Inflammatory macrophage (primary cell): ENCODE measurements at places on chromosomes 1 and 21.

DNA sequence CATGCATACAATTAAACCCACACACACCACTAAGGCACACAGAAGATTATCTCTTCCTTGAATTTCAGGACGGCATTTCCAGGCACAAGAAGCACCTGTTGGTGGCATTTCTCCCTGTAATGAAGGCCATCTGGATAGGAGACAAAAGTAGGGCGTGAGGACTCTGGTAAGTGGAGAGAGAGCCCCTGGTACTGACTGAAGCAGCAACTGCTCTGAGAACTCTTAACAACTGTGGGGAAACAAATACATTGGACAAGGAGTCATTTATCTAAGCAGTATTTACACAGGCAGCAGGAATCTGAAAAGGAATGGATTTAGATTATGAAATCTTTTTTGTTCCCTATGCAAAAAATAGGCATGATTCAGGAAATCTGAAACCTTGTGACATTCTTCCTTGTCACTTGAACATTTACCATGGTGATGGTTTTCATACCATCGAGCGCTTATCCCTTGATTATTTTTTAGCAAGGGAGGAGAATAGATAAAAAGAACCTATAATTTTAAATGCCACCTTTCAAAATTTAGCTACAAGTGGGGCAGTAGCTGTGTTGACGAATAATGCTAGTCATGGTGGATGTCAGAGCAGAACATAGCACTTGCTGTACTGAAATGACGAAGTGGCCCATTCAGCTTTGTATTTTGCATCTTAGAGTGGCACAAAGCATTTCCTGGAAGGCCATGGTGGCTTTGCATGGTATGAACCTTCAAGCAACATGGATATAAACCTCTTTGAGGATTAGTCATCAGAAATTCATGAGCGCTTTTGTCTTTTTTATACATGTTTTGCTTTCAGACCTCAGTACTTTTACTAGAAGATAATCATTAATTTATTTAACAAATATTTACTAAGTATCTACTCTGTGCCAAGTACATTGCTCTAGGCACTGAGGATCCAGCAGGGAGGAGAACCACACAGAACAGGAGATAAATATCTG lies 362.0 kb downstream of the ADGRL2 start:
- no peak for DNase-seq

DNA sequence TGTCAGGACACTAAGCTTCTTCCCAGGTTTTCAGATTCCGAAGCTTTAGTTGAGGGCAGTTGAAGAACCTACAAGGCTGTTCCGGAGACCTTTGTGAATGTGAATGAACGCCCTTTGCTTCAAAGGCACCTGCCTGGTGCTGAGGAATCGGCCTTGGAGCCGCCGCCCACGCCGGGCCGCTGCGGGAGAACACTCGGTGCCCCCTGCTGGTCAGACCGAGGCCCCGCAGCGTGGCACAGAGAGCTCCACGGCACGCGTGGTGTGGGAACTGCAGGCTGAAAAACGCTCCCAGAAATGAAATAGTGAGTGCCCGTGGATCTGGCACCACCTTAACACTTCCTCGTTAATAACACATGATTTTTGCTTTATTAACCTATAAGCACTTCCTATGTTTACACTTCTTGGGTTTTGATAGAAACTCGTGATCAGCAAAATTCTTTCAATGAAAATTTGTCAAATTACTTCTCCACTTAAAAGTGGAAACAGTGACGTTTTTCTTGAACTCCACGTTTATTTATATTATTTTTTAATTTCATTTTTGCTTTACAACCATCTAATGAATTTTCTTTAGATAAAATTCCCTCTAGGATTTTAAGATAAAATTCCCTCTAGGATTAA lies 460.6 kb downstream of the DSCAM start:
- peak; percentile 72 for DNase-seq

DNA sequence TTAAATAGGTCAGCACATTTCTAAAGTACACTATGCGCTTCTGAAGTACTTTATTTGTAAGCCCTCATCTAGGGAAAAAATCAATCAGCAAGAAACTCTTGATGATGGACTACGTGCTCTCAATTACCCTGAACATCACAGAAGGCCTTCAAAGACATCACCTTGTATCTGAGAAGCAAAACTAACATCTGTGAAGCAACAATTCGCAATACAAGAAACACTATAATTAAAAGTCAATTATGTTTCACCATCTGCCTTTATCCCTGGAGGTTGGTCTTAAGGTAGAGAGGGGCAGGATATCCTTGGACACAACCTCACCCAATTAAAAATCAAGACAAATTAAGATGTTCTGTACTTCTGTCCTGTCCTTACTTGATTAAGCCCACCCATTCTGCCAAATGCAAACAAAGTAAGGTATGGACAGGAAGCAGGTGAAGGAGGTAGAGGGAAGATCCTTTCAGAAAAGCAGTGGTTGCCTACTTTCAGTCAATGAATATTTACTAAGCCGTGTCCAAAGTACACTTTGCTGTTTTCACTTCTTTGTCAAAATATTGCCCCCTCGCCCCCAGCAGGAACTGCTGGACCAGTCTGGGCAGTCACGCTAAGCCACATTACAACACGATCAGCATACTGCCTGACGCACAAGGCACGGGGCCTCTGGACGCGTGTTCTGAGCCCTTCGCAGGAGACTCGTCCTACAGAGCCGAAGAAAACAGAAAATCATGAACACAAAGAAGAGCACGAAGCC lies 887 bp downstream of the SLC19A2 start:
- peak; percentile 60 for DNase-seq

- DNase-seq: no peak
Observed at GRCh38 chr21:41477641-41478318, 30.2 kb downstream of the TMPRSS2 start.

GRCh38 chr1:231715816-231716722 lies 89.5 kb downstream of the DISC1 start:
- no peak for DNase-seq

GRCh38 chr1:234710936-234711724 lies 101.2 kb upstream of the IRF2BP2 start:
- DNase-seq: no peak

DNA sequence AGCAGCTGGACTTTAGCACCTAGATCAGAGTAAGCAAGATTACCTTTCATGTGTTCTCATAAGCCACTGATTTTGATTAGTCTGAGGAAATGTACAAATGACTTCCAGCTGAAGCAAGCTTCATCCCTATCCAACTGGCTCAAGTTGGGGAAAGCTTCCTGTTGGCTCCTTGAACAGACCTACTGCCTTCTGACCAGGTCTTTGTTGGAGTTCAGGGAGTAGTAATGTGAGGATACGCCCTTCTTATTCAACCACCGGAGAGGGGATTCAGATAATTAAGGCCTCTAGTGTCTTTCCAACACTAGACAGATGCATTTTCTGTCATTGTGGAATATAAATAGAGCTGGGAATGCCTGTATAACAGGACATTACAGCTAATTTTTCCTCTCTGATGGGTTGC lies 268.9 kb downstream of the TGFB2 start:
- no peak for DNase-seq

DNA sequence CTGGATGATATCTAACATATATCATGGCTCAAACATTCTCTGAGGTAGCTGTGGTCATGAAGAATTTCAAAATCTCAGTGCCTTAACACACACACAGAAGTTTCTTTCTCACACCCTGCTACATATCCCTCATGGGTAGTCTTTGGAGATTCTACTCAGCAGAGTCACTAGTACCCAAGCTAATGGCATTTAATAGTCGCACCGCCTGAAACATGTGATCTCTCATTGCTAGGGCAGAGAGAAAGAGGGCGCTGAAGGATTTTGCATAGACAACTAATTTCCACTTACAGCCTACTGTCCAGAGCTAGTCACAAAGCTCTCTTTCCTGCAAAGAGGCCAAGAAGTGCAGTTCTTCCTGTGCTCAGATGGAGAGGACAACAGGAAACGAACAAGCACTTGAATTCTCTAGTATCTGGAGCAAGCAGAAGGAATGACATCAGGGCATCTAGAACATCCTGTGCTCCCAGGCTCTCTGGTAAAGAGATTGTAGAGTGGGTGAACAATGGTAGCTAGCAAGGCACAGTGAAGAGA lies 183.4 kb upstream of the PTBP2 start:
- DNase-seq: no peak

GRCh38 chr1:52305417-52306226 lies 60.4 kb downstream of the CC2D1B start:
- no peak for DNase-seq

- no peak for DNase-seq
Observed at GRCh38 chr1:19644395-19644680, 227 bp downstream of the NBL1 start.

DNA sequence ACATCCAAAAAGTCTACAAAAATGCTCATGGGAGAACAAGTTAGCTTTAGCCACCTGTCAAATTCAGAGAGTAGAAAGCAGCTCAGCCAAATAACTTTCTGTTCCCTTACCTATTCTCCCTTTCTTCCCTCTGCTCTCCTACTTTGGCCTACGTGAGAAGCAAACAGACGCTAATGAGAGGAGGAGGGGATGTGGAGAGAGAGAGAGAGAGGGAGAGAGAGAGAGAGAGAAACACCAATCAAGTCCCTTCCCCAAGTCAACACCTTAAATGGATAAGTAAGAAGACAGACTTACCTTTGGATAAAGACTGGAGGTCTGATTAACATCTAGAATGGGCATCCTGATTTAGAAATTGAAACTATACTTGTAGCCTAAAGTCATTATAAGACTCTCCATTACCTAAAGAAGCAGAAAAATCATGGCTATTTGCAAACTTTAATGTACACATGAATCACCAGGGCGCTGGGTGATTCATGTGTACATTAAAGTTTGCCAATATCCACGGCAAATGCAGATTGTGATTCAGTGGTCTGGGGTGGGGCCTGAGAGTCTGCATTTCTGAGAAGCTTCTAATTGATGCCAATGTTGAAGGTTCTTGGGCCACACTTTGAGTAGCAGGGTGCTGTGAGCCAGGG lies 13.1 kb upstream of the DUSP12 start:
- peak; percentile 44 for DNase-seq

DNA sequence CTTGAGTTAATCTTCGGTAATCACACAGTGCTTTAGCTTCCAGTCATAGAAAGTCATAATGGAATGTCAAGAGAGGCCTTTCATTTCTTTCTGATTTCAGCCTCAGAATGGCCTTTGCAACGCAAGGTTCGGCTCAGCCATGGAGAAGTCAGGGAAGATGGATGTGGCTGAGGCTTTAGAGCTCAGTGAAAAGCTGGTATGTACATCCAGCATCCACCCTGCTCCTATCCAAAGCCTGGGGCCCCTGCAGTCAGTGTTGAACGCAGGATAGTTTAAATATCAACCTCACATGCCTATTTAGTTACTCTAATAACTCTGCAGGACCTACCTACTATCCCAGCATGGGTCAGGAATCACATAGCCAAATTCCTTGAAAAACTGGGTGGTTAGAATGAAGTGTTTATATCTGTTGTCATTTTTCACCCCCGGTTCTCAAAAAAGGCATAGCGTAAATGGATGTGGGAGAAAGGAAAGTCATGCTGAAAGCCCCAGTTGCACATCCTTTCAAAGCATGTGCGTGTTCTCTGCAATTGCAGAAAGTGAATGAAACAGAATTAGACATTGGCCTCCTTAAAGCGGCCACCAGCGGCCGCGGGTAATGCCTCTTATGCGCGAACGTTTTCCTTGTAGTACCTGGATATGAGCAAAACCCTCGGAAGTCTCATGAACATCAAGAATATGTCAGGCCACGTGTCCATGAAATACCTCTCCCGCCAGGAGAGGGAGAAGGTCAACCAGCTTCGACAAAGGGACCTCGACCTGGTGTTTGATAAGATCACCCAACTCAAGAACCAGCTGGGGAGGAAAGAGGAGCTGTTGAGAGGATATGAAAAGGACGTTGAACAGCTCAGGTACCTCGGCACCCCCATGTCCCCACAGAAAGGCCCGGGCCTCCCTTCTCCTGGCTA lies 28.8 kb upstream of the EFHD2 start:
- no peak for DNase-seq

DNA sequence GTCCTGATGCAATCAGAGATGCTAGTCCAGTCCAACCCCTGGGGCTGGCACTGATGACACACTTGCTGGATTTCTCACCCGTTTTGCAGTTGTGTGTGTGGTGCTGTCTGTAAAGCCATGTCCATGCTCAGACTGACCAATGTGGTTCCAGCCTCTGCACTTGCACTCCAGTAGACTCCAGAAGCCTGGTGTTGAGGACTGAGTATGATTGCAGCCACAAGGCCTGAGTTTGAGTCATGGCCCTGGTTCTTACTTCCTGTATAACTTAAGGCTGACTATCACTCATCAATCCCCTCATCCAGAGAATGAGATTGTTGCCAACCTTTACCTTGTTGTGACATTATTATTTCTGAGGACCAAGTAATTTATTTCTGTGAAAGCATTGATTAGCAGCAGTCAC lies 34.8 kb upstream of the IKBKE start:
- DNase-seq: peak; percentile 31

DNA sequence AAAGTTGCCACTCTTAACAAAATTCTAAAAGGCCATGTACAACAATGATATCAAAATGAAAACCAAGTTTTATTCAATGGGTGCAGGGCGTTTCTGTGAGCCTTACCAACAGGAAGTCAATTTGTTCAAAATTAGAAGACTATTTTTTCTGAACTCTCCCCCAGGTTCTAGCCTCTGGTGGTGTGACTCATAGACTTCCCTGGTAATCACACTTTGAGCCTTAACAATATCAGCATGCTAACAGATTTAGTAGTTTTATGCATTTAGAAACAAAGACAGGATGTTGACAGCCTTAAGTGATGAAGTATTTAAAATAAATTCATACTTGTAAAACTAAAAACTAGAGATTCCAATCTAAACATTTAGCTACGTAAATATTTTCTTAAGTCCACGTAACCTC lies 88.4 kb downstream of the LRRC8C start:
- DNase-seq: peak; percentile 73

GRCh38 chr1:26994787-26995517 lies 1.5 kb downstream of the TRNP1 start:
- no peak for DNase-seq
